Transverse colon (tissue), 4 donors: ENCODE measurements at places on chromosomes 2 and 18. TPM values are rescaled to one million over a fixed set of nuclear protein-coding genes. Genes with fewer than 3 reads are reported as not detected.

The GCG gene
- total RNA-seq: 26.8 TPM

The CD8B2 gene
- total RNA-seq: not detected

The RIT2 gene
- not detected for total RNA-seq

The COBLL1 gene
- total RNA-seq: 129 TPM

The PSD4 gene
- 48.2 TPM for total RNA-seq

The ALPP gene
- total RNA-seq: not detected

The TMEM17 gene
- total RNA-seq: not detected
